ENCODE measurements at places on chromosomes 12 and 14.
A peak's percentile ranks its signal among the peaks of the same experiment; 100 is the strongest.

DNA sequence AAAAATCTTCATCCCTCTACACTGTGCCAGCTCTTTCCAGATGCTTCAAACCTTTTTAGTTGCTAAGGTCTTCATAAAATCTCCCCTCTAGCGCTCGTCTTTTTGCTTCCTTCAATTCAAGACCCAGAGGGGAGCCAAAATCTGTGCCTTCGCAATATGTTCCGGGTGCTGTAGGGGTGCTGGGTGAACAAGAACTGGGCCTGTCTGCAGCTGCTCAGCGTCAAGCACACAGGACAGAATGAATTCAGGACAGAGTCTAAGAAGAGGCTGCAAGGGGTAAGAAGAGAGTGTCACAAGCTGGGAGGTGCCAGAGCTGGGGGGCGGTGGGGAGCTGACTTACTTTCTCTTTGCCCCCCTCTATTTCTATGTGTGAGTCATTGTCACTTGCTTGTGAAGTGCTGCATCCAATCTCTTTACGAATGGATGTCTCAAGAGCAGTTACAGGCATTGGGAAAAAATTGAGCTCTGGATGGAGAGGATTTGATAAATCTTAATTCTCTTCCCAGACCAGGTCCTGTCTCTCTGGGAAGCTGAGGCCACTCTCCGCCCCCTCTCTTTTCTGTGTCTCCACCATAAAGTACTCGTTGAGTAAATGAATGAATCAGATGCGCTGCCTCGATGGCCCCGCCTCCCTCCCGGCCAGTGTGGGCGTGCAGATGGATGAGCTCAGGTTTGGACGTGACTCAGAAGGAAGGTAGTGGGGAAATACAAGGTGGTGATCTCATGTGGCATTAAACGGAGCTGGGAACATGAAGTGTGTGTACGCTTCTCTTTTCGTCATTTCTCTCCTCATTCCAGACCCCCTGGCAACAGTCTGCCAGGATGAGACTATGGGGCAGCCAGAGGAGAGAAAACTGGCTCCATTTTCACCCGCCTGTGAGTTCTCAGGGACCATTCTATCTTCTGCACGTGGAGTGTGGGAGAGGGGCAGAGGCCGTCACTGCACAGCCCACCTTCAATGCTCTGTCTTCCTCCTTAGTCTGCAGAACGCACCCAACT is 91.3 kb downstream of the TSPAN9 start:
- no peak for DNase-seq

GRCh38 chr12:124847113-124848074 is 16.3 kb downstream of the SCARB1 start:
- DNase-seq = no peak

- no peak for DNase-seq
Observed at GRCh38 chr12:104785886-104786285, 172.2 kb downstream of the SLC41A2 start.

- DNase-seq = no peak
Observed at GRCh38 chr14:81465507-81466228, 65.5 kb upstream of the STON2 start.

DNA sequence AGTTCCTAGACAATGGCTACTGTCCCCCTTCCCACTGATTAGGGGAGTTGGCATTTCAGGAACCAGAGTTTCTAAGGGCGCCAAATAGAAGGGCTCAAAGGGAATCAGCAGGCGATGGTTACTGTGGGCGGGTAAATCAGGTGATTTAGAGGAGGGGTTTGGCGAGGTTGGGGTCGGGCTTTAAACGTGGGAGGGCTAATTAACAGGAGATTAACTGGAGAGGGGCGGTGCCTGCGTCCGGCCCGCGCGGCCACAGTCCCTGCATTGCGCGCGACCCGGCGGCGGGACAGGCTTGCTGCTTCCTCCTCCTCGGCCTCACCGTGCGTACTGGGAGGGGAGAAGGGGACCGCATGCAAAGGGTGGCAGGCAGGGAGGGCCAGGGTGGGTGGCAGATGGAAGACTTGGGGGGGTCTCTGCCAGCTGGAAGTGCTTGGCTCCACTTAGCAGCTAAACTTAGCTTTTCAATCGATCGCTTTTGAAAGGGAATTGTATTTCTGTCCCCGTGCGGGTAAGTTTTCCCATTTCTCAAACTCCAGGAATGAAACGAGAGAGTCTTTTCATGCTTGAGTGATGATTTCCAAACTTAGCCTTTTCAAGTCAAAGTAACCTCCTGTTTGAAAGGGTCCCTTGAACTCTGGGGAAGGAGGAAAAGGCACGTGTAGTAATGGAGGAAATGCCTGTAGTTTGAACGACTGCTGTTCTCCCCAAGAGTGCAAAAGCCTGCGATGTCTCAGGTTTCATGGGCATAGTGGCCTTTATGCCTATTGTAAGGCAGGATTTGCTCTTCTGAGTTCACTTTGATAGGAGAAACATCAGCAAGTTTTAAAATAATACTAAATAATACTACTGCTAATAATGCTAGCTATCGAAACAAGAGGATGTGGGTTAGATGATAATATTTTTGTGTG is at the start of gene MGST1:
Gene MGST1, plus strand, starts transcription at position 255 of the 908 bp plus-strand sequence. CDS start 6,608 bp downstream, outside the sequence.
- DNase-seq = peak; percentile 1

DNA sequence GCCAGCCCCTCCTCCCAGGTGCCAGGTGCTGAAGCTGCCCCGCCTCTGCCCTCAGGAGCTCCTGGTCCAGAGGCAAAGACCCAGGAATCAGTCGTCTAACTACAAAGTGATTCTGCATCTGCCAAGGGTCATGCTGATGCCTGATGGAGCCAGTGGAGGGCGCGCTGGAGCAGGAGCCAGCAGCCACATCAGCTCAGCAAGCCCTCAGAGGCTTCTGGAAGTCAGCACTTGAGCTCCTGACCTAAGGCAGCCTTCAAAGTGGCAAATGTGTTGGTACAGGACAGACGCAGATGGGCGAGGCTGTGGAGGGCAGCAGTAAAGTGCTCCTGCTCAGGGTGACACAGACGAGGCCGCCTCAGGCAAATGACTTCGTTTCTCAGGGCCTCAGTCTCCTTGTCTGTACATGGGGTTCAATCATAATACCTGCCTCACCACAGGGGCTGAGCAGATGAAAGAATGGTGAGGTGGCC is 10.9 kb downstream of the C12orf43 start:
- peak; percentile 41 for DNase-seq

- peak; percentile 67 for DNase-seq
Observed at GRCh38 chr12:13211859-13212664, 15.5 kb downstream of the EMP1 start.

DNA sequence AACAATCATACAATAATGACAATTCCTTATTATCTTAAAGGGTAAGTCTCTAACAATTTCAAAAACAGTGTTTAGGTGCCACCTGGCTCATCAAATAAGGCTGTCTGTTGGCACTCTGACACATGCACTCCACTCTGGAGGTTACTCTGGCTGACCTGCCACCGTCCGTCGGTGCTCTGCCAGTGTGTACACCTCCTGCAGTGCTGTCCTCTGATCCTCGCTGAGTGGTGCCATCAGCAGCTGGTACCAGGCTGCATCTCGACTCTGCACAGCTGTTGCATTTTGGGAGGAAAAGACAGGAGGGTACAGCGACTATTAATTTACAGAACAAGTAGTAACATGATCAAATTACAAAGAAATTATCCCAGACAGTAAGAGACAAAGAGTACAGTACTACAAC is 63.9 kb downstream of the IPO8 start:
- DNase-seq = no peak

DNA sequence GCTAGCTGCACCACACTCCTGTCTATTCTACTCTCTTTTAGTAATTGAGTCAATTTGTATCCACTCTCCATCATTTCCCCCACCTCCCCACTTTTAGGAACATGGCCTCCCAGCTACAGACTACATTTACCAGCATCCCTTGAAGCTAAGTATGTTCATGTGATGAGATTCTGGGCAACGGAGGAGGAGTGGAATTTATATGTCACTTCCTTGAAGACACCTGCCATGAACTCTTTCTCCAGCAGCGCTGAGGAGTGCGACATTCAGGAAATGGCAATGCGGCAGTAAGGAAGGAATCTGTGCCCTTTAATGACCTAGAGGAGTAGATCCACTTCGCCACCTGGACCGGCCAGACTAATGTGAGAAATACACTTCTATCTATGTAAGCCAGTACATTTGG is 243.7 kb upstream of the DIO2 start:
- DNase-seq = no peak

DNA sequence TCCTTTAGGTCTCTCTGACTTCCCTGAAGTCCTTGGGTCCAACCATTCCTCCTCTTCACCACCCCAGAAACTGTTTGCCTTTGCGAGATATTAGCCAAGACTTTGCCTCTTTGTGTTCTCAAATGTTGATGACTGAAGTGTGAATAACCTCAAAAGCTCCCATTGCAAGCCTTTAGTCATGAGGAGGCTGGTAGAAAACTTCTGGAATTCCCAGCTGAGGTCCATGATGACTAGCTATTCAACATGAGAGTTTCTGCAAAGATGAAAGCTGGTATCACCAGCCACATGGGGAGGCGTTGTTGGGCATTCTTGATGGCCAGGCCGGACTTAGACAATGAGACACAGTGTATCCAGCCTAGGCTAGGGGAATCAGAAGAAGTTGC is 111.7 kb downstream of the TBX5 start:
- DNase-seq = no peak

GRCh38 chr14:53147208-53147607 is 5.9 kb downstream of the DDHD1 start:
- no peak for DNase-seq

GRCh38 chr12:63915105-63915800 is 70.8 kb downstream of the SRGAP1 start:
- DNase-seq = no peak

DNA sequence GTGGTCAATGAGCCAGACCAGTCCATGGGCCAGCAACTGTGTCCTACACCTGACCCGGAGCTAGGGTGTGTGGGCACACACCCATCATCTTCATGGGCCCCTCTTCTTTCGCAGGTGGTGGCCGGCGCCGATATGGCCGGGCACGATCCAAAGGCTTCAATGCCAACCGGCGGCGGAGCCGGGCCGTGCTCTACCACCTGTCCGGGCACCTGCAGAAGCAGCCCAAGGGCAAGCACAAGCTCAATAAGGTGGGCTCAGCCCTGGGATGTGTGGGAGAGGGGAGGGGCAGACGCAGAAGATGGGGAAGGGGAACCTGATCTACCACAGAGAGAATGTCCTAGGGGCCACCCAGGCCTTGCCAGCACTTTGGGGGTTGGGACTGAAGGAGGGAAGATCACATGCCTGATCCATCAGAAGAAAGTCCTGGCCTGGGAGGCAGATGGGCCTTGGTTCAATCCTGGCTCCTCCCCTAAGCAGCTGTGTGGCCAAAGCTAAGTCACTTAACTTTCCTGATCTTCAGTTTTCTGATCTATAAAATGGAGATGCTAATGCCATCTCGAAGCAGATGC is 3.8 kb downstream of the KCNH3 start:
- DNase-seq = no peak

- DNase-seq = no peak
Observed at GRCh38 chr12:104477510-104478390, 21.0 kb downstream of the CHST11 start.

GRCh38 chr14:90506748-90507147 is 109.9 kb downstream of the CALM1 start:
- no peak for DNase-seq

GRCh38 chr12:46005151-46005797 is 14.9 kb upstream of the SCAF11 start:
- no peak for DNase-seq

GRCh38 chr14:29264865-29265264 is 498.3 kb downstream of the FOXG1 start:
- no peak for DNase-seq

DNA sequence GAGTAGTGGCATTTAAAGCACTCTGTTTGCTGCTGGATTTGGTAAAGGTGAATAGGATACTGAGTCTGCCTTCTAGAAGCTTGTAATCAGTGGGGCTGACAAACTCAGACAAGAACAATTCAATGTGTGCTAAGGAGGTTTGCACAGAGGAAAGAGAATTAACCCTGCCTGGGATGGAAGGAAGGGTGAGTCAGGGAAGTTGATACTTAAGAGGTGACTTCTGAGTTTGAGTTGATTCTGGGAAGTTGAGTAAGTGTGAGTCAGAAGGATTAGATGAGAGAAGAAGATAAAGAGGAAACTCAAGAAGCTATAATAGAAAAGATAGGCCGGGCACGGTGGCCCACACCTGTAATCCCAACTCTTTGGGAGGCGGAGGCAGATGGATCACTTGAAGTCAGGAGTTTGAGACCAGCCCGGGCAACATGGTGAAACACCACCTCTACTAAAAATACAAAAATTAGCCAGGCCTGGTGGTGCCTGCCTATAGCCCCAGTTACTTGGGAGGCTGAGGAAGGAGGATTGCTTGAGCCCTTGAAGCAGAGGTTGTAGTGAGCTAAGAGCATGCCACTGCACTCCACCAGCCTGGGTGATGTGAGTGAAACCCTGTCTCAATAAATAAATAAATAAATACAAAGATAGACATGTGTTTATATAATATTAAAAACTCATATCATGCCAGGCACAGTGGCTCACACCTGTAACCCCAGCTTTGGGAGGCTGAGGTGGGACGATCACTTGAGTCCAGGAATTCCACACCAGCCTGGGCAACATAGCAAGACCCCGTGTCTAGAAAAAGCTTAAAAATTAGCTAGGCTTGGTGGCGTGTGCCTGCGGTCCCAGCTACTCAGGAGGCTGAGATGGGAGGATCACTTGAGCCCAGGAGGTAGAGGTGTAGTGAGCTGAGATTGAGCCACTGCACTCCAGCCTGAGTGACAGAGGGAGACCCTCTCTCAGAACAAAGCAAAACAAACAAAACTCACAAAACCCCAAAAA is 126.8 kb upstream of the CPM start:
- no peak for DNase-seq

- DNase-seq = no peak
Observed at GRCh38 chr12:32545413-32545980, 133.6 kb upstream of the DNM1L start.

- no peak for DNase-seq
Observed at GRCh38 chr12:22709292-22709691, 84.3 kb downstream of the ETNK1 start.

DNA sequence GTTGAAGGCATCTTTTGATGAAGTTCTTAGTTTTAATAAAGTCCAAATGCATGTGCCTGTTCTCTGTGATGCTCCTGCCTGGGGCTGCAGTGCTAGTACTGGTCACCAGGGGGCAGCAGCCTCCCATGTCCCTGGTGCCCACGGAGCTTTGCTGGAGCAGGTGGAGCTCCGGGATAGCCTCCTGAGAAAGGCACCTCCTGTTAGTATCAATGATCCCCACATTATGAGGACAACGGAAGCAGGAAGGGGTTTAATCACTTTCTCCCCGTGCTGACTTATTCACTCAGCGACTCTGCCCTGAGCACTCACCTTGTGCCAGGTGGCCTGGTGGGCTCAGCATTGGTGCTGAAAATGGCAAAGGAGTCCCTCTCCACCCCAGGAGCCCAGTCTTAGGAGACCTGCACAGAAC is 123.0 kb upstream of the PZP start:
- peak; percentile 65 for DNase-seq

DNA sequence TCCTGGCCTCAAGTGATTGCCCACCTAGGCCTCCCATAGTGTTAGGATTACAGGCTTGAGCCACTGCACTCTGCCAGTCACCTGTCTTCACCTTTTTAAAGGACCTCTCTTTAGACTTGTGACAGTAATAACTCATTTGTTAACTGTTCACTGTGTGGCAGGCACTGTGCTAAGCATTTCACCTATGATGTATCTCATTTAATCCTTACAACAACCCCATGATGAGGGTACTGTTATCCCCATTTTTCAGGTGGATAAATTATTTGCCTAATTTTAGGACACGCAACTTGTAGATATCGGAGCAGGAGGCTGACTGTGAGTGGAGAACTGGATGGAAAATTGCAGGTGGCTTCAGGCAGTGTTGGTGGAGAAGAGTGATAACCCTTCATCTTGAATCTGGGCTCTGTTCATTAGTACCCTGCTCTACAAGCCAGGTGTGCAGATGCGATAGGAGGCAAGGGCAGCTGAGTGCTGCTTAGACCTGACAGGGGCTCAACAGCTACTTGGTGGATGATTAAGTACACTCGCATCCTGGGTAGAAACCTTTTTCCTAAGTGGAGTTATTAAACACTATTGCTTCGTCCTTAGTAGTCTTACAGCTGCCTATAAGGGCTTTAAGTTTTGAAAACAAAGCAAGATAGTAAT is 2.7 kb downstream of the TCTN1 start:
- no peak for DNase-seq

All from CD4-positive, alpha-beta T cell treated with Interferon gamma for 1 hour (primary cell).